ENCODE measurements at places on chromosomes 7 and 10.

DNA sequence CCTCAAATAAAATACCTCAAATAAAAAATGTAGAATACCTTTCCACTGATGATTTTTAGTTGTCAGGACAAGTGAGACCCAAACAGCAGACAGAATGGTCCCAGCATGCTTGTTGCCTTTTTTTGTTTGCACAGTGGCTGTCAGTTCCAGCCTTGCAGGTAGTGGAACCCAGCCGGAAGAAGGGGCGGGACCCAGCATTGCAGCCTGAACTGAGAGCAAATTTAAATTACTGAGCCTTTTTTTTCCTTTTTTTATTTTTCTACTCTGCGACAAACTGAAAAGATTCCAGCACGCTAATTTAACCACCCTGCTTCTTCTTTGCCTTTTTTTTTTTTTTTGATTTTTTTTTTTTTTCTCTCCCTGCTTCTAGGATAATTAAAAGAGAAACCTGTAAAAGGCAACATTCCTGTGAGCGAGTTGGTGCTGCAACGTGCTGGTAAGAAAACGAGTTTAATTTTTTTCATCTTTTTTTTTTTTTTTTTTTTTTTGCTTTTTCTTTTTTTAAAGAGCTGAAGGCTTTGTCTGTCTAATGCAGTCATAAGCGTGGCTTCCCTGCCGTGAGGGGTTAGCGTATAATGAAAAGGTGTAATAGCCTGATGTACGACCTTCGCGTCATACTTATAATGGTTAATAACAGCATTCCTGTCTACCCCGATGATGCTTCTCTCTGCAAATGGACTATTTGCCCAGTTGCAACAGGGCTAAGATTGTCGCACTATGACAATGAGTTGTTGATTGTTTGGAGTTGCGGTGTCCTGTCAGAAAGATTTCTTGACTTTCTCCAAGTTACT lies 555.3 kb upstream of the CELF2 start:
- DNase-seq, result no peak

- DNase-seq, result peak; percentile 77
Observed at GRCh38 chr10:124722798-124723783, 21.1 kb downstream of the FAM53B start.

DNA sequence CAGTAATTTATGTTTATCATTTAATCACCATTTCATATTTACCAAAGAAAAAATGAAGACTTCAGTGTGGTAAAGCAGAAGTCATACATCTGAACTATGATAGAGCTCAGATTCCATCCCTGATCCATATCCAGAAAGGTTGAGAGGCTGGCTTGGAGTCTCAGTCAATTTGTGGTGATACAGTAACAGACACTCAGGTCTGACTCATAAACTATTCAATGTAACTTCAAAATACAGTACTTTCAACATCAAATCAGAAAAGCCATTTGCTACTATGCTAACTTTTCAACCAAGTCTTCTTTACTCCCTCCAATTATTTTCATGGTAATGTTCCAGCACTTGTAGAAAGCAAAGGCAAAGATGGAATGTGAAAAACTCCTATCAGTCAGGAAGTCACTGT lies 190.4 kb downstream of the HDAC9 start:
- DNase-seq, result no peak

DNA sequence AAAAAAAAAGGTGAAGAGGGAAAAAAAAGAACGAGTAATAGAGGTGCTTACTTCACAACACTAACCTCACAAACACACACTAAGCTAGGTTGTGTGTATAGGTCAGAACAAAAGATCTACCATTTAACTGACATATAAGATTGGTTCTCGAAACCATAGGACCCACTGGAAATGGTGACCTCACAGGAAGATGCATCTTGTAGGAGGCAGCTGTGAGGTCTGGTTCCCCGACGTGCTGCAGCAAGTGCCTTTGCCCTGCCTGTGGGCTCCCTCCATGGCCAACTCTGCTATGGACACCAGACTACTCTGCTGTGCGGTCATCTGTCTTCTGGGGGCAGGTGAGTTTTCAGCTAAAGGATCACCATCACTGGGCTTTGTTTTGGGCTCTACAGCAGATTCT lies 133.8 kb upstream of the PRSS1 start:
- no peak for DNase-seq

DNA sequence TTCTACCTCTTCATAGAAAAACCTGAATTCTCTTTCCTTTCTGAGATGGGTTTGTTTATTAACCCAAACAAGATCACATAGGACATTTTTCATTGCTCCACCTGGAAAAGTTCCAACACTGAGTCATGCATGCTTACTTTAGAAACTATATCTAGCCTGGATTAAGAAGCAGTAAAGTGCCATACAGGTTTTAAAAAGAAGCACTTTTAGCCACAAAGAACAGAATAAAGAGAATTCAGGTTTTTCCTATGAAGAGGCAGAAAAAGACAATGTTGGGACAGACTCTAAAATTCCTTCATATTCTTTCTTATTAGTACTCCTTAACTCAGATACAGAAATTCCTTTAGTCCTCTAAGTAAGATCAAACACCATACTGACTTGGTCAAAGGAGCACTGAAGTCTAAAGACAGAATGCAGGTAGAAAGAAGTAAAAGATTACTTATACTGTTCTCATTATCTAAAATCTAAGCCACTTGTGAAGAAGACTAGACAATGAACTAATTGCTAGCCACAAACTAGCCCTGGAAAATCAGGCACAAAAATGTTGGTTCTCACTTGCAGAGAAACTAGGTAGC lies 241.3 kb downstream of the ANK3 start:
- DNase-seq, result no peak

- no peak for DNase-seq
Observed at GRCh38 chr10:62373639-62373994, 552 bp upstream of the ZNF365 start.

- DNase-seq, result no peak
Observed at GRCh38 chr10:59688921-59689351, 20.7 kb downstream of the SLC16A9 start.

Measured in CD4-positive, alpha-beta T cell treated with Interleukin-17A for 1 hour (primary cell).